Cerebellar nuclear complex (tissue), 1 donor: ENCODE measurements at places on chromosomes 1 and 21.

GRCh38 chr1:89603651-89604413, 29.1 kb upstream of the LRRC8C start:
- no peak for DNase-seq

DNA sequence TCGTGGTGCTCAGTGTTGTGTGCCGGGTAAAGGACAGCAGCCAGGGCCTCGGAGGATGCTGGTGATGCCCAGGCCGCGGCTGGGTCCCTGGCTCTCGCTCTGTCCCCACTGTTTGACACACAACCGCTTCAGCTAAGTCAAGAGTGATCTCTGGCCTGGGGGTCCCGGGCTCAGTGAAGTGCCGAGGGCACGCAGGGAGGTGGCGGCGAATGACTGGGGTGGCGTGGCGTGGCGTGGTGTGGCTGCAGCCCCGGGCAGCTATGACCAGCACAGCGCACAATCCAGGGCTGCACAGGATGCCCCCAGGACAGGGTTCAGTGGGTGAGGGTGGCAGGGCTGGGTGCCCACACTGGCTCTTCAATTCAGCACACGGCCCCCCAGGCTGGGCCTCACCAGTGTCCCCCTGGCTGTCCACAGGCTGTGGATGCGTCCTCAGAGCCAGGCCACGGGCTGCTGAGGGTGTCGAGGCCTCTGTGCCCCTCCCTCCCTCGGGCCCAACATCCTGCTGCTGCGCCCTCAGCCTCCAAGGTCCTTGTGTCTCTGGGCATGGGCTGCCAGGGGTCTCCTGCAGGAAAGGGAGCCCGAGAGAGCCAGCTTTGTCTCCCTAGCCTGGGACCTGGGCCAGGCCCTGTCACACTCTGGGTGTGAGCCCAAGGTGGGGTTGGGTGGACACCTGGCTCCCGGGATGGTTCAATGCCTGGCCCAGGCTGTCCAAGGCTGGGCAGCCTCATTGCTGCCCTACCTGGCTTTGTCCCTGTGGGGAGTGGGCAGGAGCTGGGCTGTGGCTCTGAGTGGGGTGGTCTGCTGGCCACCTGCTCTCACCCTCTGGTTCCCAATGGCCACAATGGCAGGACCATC, 12.0 kb upstream of the SKI start:
- no peak for DNase-seq

GRCh38 chr1:220775240-220775853, 11.4 kb upstream of the MTARC1 start:
- no peak for DNase-seq

DNA sequence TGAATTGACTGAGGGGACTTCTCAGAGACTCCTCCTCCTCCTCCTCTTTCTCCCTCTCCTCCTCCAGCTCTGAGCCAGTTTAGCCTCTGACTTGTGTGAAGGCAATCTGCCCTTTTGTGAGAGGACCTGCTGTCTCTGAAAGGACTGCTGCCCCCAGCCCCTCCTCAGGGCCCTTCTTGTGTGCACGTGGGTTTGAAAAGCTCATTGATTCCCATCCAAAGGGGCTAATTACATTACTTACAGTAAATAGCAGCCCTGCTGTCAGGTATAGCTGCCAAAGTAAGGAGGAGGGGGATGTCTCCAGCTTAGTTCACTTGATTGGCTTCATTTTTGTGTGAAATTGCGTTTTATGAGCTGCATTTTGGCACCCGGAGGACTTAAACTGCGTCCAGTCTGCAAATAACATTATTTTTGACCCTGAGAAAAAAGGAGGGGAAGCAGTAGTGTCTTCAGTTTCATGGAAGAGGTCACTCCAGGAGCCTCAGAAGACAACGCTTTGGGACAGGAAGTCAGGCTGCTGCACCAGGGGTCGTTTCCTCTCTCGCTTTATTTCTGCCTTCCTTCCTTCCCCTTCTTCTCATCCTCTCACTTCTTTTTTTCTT, 1.8 kb upstream of the LHX9 start:
- no peak for DNase-seq

DNA sequence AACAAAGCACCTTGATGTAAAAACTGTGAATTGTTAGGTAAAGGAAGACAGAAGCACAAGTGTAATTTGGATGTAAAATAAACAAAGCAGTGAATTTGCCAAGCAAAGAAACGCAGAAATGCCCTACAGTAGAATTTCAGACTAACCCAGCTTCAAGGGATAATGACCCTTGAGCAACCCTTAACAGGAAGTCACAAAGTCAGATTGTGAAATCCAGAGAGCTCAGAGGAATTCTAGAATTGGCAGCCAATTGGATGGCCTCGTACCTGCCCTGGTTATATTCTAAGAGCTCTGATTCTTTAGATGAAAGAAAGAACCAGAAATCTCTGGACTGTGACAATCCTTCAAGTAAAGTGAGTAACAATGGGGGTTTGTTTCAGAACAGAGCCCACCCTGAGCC, 152.7 kb upstream of the CHRM3 start:
- no peak for DNase-seq

DNA sequence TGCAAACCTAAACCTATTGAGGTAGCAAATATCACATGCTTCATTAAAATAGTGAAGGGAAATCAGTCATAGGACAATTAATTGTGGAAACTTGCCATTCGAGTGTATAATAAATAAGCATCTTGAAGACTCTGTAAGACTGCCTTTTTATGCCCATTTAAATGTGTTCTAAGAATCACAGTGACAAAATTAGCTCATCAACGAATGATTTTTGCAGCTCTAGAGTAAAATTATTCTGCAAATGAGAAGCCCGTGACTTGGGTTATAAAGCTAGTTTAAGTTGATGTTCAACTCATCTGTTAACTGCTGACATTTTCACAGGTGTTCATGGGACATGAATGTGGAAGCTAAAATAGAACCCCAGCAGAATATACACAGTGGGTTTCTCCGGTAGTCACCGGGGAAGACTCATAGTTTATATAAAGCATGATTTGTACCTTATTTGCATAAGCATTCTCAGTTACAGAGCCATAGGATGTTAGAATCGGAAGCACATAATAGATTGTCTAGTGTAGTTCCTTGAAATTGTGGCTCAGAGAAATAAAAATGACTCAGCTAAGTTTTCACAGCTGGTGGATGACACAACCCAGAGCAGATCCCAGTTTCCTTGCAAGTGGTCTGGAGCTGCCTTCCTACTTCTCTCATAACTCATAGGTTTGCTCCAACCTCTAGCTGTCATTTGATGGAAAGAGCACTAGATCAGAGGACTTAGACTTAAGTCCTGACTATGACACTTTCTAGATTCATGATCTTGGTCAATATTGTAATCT, 107.3 kb downstream of the UCHL5 start:
- no peak for DNase-seq

DNA sequence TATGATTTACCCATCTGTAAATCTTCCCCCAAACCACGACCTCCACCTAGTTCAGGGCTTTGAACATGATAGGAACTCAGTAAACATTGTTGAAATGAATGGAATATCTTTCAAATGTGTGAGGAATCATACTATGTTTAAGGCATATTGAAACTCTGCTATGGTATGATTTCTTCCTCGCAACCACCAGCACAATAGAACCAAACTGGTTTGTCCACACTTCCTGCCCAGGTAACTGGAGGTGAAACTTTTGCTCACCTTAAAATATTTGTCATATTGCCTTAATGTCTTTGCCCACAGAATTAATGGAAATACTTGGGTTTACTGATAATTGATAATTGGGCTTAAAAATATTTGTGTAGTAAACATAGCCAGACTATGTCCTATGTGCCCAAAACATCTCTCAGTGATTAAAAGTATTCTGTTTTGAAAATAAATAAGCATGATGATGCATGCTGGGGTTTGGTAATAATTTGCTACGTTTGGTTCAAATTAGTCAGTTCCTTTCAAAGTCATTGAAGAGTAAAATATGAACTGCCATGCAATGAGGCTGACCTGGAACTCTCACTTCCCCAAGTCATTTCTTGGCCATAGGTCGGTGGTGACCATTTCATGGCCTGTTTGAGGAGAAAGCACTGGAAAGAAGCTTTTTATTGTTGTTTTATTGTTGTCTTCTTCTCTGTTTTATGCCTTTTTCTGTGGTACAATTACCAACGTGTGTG, 73.3 kb downstream of the TNFSF18 start:
- DNase-seq = no peak

GRCh38 chr1:43729816-43730463, 22.6 kb downstream of the ST3GAL3 start:
- DNase-seq = no peak

DNA sequence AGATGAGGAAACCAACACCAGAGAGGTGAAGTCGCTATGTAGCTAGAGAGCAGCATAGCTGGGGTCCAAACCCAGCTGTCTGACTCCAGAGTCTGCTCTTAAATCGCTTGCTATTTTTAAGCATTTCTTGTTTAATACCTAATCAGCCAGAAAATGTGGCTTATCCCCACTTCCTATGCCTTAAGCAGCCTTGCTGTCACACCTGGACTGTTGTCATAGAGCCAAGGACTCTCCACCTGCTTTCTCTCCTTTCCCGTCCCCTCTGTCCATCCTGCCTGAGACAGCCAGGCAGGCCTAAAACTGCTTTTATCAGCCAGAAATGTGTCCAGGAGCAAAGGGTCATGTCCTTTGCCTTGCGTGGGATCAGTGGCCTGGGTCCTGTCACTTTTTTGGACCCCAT, 28.3 kb upstream of the EPHA8 start:
- no peak for DNase-seq

DNA sequence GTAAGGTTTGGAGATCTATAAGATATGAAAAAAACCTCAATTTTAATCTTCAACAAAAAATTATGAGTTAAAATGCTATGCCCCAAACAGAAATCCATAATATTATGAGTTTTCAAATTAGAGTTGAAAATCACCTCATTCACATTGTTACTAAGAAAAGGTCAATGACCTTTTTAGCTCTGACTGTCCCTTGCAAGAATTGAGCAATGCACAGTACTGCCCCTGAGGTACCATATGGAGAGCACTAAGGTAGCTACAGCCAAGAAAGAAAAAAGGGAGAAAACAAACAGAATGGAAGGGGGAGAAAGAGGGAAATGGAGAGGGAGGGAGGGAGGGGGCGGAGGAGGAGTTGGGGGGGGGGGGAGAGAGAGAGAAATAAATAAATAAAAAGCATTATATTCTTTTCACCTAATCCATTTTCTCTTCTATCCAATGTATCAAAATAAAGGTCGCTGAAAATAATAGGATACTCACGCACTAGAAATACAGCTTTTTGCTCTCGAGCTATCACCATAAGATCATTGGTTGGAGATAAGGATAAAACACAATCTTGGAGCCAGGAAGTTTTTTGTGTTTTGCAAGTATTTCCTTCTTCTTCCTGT, 58.8 kb downstream of the RAB3GAP2 start:
- no peak for DNase-seq

- no peak for DNase-seq
Measured at GRCh38 chr1:24199291-24199900, 12.3 kb upstream of the IFNLR1 start.

- DNase-seq = no peak
Measured at GRCh38 chr1:67747671-67748546, 62.9 kb downstream of the GADD45A start.

DNA sequence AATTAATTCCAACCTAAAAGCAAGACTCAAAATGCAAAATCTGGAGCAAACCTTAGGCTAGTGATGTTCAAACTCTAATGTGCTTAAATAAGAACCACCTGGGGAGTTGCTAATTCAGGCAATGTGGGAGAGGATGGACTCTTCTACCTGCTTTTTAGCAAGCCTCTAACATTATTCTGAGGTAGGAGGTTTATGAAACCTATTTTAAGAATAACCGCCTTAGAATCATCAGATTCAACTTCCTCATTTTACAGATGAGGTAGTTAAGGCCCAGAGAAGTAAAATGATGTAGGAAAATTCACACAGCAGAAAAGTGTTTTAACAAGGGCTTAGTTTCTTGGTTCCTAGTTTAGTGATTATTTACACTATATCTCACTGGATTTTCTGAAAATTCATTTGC, 8.6 kb upstream of the NTNG1 start:
- DNase-seq = no peak

- DNase-seq = no peak
Measured at GRCh38 chr1:193787061-193787460, 600.6 kb upstream of the B3GALT2 start.

- DNase-seq = no peak
Measured at GRCh38 chr1:89995598-89996449, 914 bp downstream of the ZNF326 start.

DNA sequence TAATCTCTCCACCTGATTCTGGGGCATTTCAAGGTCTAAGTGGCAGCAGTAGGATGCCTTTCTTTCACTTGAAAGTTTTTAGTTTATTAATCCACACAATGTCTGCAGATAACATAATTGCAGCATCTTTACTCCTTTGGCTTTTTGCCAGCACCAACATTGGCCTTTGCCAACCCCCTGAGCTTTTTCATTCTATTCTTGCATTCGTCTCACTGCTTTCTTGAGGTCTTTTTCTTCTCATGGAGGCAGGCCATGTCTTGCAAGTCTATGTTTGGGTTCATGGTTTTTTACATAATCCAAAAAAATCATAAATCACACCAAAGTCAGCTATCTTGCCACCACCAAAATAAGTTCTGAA, 30.4 kb upstream of the COG2 start:
- no peak for DNase-seq

DNA sequence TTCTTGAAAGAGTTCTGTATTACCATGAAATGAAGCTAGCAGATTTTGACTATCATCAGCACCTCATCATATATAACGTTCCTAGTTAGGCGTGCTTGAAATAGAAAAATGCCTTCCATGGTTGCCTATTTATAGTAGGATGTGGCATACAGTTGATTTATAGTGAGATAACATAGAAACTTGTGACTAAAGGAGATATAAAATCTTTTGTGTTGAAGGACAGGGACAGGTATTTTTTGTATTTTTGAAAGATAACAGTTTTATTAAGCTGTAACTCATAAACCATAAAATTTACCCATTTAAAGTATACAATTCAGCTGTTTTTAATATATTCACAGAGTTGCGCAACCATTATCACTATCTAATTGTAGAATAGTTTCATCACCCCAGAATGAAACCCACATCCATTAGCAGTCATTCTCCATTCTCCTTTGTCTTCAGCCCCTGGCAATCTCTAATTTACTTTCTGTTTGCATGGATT, 19.3 kb downstream of the SPEN start:
- no peak for DNase-seq

DNA sequence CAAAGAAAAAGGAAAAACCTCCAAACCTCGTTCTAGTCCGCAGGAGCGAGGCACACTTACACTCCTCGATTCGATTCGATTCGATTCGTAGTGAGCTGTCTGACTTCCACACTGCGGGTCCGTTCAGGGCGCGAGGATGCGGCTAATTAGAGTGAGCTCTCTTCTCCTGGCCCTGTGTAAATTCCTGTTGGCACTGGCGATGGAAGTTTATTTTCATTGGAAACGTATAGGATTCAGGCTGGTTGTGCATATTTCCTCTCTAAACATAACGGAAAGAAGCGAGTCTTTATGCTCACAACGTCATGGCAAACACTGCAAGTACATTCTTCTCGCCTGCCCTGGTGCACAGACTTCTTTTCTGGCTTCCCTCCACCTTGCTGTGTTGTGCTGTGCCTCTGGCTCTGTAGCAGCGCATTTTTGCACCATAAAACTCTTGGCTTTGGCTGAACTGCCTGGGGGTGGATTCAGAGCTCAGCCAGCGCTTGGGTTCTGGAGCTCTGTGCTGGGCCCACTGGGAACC, 2.7 kb downstream of the HUNK start:
- DNase-seq = no peak
